ENCODE measurements at places on chromosomes 4 and X.

GRCh38 chrX:81378560-81378959, 176.7 kb downstream of the SH3BGRL start:
- DNase-seq: no peak

DNA sequence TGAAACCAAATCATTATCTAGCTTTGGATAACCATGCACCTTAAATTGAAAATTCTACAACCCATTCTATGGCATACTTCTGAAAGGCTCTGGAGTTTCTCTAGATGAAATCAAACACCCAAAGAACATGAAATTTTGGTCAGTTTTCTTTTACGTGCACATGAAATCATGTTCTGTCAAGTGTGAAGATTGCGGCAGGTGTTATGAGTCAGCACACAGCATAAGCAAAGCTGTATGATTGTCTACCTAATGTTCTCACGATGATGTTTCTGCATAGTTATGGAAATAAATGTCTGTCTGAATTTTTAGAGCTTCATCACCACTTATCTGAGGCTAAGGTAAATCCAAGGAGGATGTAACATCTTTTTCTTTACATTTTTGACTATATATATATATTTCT, 495.3 kb downstream of the IL1RAPL1 start:
- no peak for DNase-seq

GRCh38 chr4:42150653-42151567, 1.5 kb downstream of the BEND4 start:
- peak; percentile 7 for DNase-seq

DNA sequence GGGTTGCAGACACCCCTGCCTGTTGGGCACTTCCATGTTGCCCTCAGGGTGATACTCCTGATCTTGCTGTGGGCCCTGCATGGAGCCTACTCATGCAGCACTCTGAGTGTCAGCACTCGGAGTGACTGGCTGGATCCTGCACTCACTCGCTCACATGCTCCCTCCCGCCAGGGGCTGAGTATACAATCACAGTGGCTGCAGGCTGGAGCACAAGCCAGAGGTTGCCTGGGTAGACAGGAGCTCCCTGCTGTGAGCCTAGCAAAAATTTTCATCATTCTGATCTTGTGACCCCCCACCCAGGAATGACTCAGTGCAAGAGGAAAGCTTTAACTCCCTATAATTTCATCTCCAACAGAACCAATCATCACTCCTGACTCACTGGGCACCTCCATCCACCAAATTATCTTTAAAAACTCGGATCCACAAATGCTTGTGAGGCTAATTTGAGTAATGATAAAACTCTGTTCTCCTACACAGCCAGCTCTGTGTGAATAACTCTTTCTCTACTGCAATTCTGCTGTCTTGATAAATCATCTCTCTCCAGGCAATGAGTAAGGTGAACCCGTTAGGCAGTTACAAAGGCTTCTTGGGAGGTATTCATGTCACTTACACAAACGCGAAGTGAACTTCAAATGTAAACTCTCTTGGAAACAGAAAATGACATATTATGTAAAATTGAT, 1180.8 kb upstream of the PABPC4L start:
- DNase-seq: no peak

- no peak for DNase-seq
These were observed 99.1 kb downstream of the PJA1 start for GRCh38 chrX:69066021-69066757.

GRCh38 chr4:144711700-144712456, 65.9 kb downstream of the HHIP start:
- DNase-seq: no peak

DNA sequence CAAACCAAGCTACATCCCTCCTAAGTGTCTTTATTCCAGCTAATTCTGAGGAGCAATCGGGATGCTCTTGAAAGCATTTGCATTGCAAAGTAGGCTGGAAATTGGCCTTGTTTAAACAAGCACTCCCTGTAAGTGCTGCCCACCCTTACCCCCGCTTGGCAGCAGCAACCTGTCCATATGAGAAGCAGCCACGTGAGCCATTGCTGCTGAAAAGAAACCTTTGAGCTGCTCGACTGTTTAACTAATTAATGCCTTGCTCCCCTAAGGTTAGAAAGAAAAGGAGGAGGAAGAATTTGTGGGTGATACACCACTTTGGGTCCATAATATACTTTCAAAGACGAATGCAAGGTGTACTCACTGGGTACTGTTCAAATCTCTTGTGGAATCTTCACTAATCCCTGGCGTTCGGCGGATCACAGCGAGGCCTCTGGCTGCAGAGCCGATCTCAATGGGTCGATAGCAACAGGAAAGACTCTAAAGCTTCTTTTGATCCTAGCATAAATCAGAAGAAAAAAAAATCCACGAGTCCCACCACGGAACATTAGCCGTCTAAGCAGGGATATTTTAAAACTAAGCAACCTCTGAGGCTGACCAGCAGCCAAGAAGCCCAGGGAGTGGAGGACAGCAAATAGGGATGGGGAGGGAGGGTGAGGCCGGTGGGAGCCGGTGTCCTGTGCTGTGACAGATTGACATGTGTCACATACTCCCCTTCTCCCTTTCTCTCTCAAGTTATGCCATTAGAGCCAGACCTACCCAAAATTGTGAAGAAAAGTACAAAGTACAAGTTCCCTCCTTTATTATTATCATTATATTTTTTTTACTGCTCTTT, 37.2 kb upstream of the MGST2 start:
- no peak for DNase-seq

DNA sequence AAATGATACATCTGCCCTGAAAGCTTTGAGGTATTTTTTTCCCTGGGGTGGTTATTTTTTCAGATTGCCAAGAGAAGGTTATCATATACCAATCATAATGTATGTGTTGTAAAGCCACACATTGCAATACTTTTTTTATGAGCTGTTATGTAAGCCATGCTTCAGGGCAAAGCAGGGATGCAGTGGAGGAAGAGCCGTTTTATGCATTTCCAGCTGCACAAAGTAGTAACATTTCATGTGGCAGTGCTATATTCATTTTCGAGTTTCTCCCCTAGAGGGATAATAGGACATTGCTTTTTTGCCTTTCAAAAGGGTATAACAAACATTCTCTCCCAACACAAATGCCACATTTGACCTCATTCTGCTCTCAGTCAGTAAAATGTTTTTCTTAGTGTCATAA, 68.5 kb downstream of the GALNT7 start:
- DNase-seq: no peak

GRCh38 chr4:3491681-3492405, 28.7 kb downstream of the DOK7 start:
- no peak for DNase-seq

GRCh38 chr4:61994036-61994435, 793.9 kb downstream of the ADGRL3 start:
- DNase-seq: no peak

- no peak for DNase-seq
These were observed 30.2 kb downstream of the ZNF185 start for GRCh38 chrX:152927858-152928760.

GRCh38 chrX:41720125-41720779, 3.7 kb upstream of the GPR82 start:
- no peak for DNase-seq

DNA sequence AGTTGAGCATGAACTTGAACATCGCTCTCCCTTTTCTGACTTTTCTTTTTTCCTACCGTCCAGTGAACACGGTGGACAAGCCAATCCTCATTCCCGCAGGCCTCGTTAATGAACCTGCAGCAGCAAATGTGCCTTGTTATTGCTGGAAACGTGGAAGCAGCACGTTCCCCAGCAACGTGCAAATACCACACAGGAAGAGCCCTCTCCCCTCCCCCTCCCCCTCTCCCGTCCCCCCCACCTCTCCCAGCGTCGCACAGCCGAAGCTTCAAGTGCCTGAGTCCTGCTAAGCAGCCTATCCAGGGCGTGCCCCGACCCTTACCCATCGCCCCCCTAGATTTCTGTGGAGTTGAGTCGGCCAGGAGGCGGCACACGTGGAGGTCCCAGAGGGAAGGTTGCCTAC, 219.9 kb downstream of the BCOR start:
- DNase-seq: no peak

- DNase-seq: no peak
These were observed 53.2 kb downstream of the SPRY1 start for GRCh38 chr4:123449780-123450179.

- no peak for DNase-seq
These were observed 48.8 kb upstream of the NEUROG2 start for GRCh38 chr4:112564706-112565270.

- peak; percentile 12 for DNase-seq
These were observed 96.3 kb upstream of the NOCT start for GRCh38 chr4:138919094-138919936.

DNA sequence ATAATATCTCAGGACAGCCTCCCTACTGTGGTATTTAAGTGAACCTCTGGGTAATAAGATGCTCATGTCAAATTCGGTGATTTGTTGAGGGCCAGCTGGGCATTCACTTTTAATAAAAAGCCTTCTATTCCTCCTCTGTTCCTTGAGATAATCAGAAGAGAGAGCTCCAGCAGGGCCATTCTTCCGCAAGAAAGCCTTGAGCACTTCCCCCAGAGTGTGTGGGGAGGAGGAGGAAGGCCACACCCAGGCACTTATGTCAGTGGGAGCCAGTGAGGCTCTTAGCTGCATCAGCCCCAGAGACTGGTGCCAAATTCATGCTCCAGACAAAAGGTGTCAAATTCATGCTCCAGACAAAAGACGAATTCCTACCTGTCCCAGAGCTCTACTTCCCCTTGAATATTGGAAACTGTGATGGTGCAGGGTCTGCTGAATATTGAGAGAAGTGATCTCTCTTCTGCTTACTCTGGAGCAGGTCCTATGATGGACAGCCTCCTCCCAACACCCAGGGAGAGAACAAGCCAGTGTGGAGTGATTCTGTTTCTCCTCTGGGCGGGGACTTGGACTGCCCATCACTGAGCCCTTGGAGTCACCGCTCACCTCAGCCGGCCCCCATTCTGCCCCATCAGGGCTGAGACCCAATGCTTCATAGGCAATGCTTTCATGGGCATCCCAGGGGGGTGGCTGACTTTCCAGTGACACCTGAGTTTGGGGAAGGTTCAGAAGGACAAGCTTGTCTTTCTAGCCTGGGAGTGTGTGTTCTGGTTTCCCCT, 68.1 kb downstream of the FHDC1 start:
- DNase-seq: no peak

DNA sequence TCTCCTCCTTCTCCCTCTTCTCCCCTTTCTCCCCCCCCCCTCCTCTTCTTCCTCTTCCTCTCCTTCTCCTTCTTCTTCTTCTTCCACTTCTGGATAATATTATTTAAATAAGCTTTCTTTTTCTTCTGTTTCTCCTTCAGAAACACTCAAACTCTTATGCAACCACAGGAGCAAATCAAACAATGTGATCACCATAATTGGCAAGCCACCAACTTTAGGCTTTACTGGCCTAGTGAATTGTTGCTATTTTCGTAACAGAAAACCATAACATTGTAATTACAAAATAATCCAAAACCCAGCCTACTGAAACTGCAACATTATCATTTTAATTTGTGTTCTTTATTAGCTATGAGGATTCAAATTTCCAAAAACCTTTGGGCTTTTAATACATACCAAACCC, 14.3 kb downstream of the DCAF8L1 start:
- DNase-seq: no peak

GRCh38 chr4:109996526-109996925, 83.8 kb downstream of the EGF start:
- no peak for DNase-seq

- DNase-seq: no peak
These were observed 56.8 kb downstream of the CD99L2 start for GRCh38 chrX:150841456-150842197.

- DNase-seq: no peak
These were observed 36.9 kb downstream of the SULT1E1 start for GRCh38 chr4:69823048-69823447.

- DNase-seq: no peak
These were observed 75.7 kb upstream of the ANK2 start for GRCh38 chr4:112973750-112974251.

DNA sequence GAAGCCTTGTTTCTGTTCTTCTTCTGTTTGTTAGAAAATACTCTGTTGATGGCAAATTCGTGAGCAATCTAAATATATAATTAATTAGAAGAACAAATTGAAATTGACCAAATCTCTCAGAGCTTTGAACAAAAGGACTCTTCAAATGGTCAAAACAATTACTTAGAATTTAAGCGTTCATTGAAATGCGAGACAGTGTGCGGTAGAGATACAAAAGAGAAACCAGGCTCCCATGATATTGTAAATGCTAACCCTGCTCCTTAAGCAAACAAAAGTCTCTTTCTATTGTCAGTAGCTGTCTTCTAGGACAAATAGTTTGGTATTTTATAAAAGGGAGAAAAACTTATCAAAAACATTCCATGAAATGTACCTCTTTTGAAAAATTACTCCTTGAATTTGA, 453.4 kb upstream of the MAGEB2 start:
- no peak for DNase-seq

GRCh38 chr4:15213302-15213970, 211.2 kb downstream of the CPEB2 start:
- no peak for DNase-seq

GRCh38 chr4:136637071-136637777, 895.1 kb downstream of the PCDH18 start:
- DNase-seq: no peak

DNA sequence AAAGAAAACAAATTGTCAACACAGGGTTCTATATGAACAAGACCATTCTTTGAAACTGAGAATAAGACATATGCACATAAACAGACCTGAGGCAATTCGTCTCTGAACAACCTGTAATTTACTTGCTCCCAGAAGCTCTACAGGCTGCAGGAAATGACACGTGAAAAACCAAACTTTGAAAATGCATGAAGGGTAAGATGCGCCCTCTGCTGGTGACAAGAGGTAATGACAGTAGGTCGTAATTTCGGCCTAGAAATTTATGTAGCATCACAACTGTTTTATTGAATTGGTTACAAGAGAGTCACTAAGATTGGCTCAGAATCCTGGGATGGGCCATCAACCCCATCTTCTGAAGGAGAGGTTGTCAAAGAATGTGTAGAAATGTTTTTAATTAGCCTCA, 276.5 kb downstream of the PPP4R3C start:
- no peak for DNase-seq

DNA sequence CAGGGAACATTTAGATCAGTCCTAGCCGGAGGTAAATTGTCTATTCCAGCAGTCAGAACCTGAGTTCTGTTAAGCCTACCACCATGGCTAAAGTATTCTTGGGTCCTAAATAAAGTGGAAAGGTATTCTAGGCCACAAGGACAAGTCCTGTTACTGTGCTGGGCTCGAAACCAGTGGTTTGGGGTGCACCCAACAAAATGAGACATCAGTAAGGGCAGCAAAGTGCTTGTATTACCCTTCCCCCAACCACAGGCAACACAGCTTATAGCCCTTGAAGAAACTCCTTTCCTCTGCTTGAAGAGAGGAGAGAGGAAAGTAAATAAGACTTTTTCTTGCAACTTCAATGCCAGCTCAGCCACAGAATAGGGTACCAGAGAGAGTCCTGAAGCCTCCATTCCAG, 1345.6 kb downstream of the PCDH18 start:
- no peak for DNase-seq

DNA sequence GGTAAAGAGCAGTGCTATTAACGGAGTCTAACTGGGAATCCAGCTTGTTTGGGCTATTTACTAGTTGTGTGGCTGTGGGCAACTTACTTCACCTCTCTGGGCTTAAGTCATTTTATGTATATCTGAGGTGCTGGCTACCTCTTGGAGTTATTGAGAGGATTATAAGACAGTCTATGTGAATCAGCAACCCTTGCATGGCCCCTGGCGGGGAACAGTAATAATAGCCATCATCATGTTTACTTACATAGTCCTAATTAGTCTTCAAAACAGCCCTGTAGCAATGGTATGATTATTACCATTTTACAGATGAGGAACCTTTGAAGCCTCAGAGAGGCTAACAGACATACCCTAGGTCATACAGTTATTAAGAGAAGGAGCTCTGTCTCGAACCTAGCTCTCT, 1.5 kb downstream of the HPRT1 start:
- no peak for DNase-seq
